Neural progenitor cell (in vitro differentiated cells): ENCODE measurements at places on chromosomes 1 and 21.

- no peak for DNase-seq
Measured at GRCh38 chr1:241722947-241723346, 70.9 kb downstream of the WDR64 start.

DNA sequence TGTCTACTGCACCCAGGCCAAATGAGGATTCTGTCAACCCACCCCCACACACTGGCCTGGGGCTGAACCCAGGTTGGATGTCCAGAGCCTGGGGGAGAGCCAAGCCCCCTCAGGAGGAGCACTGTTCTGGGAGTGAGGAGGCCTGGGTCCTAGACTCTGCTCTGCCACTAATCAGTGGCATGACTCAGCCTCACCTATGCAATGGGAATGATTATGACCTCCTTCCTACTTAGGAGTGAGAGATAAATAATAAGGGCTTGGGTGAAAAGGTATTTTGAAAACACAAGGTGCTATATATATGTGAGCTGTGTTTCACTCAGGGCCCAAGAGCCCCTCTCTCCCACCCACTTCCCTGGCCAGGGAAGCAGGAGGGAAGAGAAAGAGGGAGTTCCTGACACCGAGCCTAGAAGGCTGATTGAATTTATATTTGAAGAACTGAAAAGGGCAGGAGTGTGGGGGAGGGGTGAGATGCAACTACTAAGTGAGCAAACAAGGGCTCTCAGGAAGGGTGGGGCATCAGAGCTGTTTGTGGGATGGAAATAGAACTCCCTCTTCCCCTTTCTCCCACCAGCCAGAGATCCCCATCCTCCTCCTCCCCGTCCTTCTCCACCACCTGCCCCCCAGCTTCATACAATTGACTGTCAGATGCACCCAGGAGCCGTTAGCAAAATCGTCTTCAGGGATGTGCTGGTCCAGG, 8.2 kb downstream of the IGSF9 start:
- no peak for DNase-seq

- DNase-seq: no peak
Measured at GRCh38 chr1:62790716-62791115, 6.8 kb downstream of the ATG4C start.

GRCh38 chr1:24126672-24127023, 14.7 kb upstream of the MYOM3 start:
- DNase-seq: no peak

DNA sequence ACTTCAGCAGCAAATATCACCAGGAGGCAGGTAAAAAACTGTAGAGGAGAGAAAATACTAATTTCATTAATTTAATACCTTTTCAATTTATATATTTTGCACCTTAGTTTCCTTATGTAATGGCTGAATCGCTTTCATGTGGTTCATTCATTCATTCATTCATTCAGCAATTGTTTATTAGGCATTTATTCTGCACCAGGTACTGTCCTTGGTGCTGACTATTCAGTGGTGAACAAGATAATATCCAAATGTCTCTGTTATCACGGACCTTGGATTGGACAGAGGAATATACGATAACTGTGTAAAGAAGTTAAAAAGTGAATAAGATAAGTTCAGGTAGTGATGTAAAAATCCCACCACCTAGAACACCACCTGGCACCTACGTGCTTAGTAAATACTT, 28.8 kb downstream of the TSPAN2 start:
- DNase-seq: no peak

- no peak for DNase-seq
Measured at GRCh38 chr1:225817611-225818061, 7.7 kb downstream of the EPHX1 start.

DNA sequence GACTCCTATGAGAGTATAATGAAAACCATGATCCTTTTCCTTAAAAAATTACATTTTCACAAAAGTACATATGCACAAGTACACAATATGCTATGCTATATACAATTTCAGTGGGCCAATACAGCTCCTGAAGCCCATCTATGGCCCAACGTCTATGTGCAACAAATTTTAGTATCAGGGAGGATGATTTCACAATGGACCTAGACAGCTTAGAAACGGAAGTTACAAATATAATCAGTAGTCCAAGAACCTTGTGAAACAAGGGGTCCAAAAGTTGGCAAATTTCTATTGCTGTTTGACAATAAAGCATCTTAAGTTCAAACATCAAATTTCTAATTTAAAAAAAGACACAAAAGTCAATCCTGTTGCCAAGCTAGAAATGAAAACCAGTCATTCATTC, 87.0 kb downstream of the DPYD start:
- no peak for DNase-seq

- DNase-seq: no peak
Measured at GRCh38 chr1:26015358-26015757, 6.2 kb upstream of the EXTL1 start.

DNA sequence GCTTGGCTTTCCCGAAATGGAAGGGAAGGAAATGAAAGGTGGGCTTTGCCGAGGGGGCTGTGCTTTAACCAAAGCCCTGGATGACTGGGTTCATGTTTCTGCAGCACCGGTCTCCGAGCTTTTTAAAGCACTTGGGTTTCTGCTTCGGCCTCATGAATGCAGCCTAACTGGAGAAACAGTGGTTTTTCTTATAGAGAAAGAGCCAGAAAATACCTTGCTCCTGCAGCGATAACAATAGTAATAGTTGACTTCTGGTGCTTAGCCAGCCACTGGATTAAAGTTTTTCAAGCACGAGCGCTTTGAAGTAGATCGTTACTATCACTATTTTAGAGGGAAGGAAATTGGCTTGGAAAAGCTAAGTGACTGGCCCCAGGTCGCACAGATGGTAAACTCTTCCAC, 500 bp upstream of the DOCK7 start:
- no peak for DNase-seq

GRCh38 chr1:44053394-44053793, 22.1 kb upstream of the SLC6A9 start:
- DNase-seq: no peak

- no peak for DNase-seq
Measured at GRCh38 chr1:203069030-203069747, 16.6 kb downstream of the MYOG start.

DNA sequence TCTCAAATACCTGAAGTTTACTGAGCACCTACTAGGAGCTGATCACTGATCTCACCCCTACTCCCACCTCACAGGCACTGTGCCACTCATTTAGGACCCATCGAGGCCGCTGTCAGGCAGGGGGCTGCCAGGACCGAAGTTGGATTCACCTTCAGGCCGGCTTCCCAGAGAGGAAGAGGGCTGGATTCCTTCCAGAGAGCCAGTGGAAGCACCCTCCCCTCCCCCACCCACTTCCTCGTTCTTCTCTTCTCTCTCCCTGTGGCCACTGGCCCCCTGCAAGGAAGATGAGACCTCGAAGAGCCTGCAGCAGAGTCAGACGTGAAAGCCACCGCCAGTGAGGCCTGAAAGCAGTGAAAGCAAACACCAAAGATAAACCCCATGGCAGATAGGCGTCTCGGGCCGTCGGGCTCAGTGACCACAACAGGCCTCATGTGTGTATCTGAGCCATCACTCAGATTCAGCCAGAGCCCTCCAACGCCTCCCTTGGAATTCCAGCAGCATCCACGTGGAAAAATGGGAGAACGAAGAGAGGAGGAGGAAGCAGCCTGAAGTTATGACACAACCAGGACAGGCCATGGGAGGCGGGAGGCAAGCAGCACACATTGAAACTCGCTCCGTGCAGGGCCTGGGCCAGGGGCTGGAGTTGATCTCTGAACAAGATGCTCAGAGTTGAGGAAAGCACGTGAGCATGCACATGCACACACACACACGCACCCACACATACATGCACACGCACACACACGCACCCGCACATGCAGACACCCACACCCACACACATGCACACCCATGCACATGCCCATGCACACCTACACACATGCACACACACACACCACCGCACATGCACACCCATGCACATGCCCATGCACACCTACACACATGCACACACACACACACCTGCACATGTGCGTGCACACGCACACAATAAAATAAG, 6.2 kb upstream of the AGTRAP start:
- no peak for DNase-seq

GRCh38 chr21:45050345-45050796, 24.0 kb upstream of the ADARB1 start:
- no peak for DNase-seq

GRCh38 chr1:109794319-109795132, 30.8 kb upstream of the EPS8L3 start:
- DNase-seq: no peak

GRCh38 chr1:85857991-85858390, 149.8 kb upstream of the ZNHIT6 start:
- DNase-seq: no peak

DNA sequence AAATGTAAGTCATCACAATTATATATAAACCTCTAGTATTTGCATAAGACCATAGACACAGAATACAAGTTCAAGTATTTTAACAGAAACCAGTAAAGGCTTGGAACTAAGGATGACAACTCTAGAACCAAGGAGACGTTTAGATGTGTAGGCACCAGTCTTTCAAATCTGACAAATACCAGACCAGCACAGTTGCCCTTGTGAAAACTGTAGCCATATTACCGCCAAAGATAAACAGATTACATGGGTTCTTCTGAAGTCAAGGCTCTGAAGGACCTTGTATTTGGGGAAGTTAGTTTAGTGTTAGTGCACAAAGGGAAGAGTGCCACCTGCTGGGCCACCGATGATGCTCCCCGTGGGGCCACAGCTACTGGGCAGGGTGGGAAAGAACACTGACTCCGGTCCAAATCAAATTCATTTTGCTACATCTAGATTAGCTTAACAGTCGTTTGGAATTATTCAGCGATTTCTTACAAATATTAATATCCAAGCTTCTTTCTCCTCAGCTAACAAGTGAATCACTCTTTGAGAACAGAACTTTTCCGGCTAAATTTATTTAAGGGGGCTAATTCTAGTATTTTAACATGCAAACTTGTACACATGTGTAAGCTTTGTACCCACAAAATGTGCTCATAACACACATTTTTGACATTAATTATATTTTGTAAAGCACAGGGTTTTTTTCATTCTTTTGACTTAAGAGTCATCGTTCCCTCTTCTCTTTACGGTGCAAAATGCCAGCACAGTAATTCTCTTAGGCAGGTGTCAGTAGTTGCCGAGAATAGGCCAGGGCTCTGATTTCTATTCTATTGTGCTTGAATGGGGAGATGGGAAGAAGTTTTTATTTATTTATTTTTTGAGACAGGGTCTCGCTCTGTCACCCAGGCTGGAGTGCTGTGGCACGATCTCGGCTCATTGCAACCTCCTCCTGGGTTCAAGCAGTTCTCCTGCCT, 8.0 kb upstream of the NIBAN1 start:
- DNase-seq: peak; percentile 67

DNA sequence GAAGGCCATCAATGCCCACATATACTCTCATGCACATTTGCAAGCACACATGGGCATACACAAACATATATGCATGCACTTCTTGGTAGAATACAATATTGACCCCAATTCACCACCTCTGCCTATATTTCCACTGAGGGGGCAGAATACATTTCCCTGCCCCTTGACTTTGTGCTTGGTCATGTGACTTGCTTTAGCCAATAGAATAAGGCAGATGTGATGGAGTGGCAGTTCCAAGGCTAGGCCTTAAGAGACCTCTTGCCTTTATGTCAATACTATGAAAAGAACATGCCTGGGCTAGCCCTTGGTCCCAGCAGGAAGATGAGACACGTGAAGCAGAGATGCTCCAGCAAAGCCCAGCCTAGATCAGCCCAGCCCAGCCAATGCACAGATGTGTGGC, 66.0 kb upstream of the GRIK3 start:
- no peak for DNase-seq
